HL-60 (cell line): ENCODE measurements at places on chromosomes 3 and 15.

DNA sequence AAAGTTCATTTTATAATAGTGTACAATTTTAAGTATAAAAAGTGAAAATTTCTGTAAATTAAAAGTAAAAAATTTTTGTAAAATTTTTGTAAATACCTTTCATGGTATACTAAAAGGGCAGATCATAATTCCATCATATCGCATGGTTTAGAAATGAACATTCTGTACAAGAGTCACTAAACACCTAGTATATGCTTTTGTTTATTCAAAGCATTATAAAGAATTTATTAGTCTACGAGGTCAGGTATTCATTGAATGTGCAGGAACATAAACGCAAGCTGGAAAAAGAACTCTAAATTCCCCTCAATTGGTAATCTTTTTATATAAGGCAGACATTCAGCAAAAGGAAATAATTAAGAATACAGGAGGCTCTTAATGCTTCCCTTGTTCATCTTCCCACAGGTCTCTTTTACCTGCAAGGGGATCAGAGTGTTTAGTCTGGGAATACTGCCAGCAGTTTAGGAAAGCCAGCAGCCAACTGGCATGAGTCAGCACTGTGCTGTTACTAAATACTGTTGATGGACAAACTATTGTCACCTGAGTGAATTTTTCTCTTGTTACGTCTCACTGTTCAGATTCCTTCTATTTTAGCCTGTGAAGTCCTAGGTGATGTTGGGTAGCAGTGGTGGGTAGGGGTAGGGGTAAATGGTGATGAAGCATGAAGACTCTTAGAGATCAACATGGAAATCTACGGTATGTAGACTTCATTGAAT lies 70.1 kb downstream of the UQCC5 start:
- no peak for DNase-seq

DNA sequence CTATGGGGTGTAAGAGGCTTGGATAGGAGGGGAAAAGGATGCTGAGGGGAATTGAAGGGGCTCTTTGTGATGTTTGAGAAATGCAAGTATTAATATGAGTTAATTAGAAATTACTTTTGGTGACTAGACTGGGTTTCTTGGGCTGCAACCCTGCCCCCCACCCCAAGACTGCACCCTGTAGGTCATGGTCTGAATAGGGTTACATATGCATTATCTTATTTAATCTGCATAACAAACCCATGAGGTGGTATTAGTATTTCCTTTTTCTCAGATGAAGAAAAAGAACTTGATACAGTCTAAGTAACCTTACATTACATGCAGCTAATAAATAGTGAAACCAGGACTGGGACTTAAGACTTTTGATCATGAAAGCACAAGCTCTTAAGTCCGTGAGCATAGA lies 5.6 kb upstream of the ZBTB38 start:
- DNase-seq: no peak

DNA sequence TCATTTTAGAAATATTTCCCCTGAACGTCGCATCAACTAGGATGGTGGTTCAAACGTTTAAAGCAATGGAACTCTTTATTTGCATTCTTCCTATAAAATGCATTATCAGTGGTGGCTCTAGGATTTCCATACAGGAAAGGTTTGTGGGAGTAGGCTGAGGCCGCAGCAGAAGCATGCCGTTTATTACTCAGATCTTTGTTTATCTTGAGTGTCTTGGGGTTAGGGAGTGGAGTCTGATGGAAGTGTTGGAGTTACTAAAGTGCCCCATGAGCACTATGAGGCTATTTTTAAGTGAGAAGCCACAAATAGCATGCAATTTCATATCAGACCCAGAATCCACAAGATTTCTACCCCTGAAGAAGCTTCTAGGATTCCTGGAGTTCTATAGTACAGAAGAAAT lies 26.2 kb downstream of the ATOSA start:
- no peak for DNase-seq

DNA sequence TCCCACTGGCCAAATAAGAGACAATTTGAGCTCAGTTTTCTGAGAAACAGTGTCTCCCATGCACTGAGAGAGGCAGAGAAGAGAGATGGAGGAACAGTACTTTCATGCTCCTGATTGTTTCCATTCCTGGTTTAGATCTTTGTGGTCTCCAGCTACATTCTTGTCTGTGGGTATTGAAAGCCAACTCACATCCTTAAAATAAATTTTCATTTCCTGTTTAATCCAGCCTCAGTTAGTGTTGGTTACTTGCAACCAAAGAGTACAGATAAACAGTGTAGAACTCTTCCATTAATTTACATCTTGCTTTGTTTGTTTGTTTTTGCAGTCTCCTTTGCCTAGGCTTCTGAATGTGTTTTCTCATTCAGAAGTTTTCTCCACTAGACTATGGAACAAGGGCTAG lies 123.7 kb upstream of the CLSTN2 start:
- DNase-seq: no peak

DNA sequence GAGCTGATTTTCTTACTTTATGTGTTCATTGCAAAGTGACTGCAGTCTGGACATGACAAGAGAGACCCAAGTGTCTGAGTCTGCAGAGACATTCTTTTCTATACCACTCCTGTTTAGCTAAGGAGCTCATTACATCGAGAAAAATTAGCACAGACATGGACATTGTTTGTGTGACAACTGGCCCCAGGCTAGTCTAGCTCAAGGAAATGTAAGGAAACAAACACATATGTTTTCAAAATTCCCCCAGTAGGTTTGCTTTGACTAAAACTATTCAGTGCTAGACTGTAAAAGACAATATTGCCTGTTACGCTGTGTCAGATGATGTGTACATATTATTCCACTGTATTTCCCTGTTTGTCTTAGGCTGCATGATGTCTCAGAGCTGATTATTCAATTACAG lies 40.9 kb downstream of the TPRG1 start:
- no peak for DNase-seq

- no peak for DNase-seq
Measured at GRCh38 chr15:100919481-100920405, 586 bp downstream of the LRRK1 start.

DNA sequence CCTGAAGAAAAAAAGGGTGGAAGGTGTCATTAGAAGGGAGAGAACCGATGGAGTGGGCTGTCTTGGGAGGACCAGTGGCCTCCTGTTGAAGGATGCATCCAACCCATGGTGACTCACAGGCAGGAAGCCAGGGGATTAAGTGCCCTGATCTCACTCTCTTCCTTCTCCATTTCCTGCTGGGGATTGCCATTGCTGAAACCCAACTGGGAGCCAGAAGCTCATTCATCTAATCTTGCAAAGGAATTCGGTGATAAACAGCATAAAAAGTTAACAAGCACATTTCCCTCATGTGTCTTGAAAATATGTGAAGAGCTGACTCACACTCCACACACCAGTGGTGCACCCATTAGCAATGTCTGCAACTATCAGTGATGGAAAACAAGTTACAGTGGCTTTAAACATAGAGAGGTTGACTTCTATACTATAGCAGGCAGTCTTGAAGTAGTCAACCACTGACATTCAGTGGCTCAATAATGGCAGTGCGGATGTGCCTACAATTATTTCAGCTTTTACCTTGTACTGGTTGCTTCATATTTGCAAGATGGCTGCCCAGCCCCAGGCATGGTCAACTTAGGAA lies 12.8 kb upstream of the CSRNP1 start:
- DNase-seq: peak; percentile 39

- DNase-seq: no peak
Measured at GRCh38 chr3:74067296-74067695, 442.6 kb upstream of the PDZRN3 start.

DNA sequence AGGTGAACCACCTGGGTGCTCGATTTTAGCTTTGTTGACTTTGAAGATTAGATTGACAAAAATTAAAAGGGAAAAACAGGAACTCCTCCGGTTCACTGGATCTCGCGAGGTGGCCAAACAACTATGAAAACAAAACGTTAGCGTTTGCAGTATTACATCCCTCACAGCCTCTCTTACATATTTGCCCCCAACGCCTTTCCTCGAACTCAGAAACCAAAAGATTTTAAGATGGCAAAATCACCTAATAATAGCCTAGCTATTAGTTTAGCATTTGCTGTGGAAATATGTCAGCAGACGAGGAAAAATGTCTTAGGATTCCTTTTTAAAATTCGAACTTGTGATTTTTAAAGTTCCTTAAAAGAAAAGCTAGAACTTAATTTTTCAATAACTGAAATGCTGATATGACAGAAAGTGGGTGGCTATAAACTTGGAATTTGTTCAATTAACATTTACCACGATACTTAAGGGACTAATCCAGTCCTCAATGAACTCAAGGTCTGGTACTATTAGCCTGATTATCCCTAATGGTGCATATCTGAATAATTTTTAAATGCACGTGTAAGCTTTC lies 491 bp upstream of the SENP7 start:
- DNase-seq: no peak

- no peak for DNase-seq
Measured at GRCh38 chr3:31086148-31086547, 191.7 kb upstream of the GADL1 start.

GRCh38 chr3:114411811-114412803 lies 118.3 kb downstream of the TIGIT start:
- no peak for DNase-seq

DNA sequence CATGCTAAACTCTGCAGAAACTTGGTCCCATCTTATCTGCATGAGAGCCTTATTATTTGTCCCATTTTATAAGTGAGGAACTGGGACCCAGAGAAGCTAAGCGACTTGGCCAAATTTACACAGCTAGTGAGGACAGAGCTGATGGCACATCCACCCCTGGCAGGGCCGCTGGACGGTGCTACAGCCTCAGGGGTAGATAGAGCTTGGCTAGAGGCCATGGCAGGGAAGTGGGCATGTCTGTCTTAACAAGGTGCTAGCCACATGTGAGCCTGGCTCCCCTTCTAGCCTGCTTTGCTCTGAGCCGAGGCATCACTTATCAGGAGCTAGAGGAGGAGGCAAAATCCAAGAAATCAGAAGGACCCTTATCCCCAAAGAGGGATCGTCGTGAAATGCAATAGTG lies 36.7 kb upstream of the SYNM start:
- no peak for DNase-seq

DNA sequence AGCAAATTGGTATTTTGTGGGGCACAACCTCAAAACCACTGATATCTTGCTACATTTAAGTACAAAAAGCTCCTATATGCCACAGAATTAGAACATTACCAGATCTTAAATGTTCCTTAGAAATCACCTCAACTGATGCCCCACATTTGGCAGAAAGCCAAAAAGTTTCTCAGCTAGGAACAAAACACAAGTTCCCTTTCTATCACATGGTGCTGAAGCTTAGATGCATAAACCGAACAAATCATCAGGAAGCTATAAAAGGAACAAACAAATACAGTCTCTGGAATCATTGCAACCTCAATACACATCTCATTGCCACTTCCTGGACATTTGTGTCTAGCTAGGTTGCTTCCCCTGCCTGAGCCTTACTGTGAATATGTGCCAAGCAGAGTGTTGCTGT lies 492.6 kb downstream of the LPP start:
- DNase-seq: peak; percentile 55

DNA sequence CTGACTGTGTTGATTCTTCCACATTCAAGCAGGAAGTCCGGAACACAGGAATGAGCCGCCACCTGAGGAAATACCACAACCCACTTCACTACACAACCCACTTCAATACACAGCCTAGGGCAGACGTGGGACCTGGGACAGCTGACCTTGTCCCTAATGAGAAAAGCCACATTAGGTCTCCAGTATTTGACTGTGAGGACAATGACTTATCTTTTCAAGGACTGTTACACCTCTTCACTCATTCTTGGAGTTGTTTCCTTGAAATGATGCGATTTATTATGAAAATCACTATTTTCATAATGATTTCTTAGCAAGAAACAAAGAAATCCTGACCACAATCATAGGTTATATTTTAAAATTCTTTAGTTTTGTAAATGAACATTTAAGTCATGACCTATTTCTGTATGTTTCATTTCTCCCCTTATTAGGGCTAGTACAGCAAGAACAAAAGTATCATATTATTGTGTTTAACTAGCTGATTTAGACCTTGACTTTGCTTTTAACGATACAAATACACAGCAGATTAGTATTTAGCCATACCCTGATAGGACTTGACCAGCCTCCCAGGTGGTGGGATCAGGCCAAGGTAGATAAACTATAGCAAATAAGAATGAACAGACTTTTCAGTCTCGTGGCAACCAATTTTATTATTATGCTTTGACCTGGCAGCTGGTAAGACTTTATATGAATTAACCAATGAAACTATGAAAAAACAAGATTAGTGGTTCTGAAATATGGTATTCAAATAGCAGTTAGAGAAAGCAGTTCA lies 6.0 kb downstream of the RAB27A start:
- no peak for DNase-seq

GRCh38 chr3:30502742-30503073 lies 103.7 kb upstream of the TGFBR2 start:
- DNase-seq: no peak

DNA sequence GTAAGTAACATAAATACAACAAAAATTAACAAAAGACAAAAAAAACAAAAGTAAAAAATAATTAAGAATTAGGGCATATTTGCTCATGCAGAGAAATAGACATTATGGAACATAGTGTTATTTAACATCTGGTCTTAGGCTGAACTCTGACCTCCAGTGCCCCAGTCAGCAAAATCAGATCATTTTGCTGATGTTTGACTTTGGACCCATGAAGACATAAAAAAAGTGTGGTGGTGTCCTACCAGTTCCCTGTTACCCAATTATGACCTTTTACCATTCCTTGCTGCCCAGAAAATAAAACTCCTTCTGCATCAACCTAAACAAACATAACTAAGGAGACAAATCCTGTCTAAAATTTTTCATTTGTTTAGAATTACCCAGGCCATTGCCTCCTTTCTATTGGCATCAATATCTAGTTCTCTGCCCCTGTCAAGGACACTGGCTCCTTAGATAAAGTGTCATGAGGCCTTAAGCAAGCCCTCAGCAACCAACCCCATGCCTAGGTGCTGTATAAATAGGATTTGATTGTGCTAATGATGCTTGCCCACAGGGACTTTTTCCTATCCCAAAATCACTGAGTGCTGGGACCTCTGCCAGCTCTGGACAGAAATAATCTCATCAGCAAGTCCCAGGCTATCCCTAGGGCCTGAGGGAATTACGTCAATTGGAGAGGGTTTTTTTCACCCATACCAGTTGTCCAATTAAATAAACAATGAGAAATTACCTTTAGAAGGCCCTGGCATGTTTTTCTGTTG lies 334.5 kb upstream of the UMPS start:
- DNase-seq: no peak

DNA sequence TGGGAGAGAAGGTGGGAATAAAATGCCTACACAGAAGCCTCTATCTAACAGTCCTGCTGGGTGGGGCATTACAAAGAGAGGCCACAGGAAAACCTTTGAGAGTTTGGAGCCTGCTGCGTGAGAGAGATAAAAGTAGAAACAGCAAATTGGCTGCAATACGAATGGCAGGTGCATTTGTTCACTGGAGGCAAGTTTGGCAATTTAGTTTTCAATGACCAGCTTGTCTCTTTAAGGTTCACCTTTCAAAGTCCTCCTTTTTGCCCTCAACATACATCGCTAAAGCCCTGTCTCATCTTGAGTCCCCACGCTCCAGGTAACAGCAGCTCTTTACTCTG lies 405.7 kb downstream of the LSAMP start:
- DNase-seq: no peak

- peak; percentile 79 for DNase-seq
Measured at GRCh38 chr3:194930377-194931204, 244.9 kb downstream of the FAM43A start.

GRCh38 chr3:89571298-89571697 lies 463.9 kb downstream of the EPHA3 start:
- no peak for DNase-seq
